ENCODE measurements at places on chromosomes 5 and 9.

GRCh38 chr5:73417303-73418034 lies 31.1 kb downstream of the FOXD1 start:
- no peak for DNase-seq

- DNase-seq, result no peak
Observed at GRCh38 chr9:130332384-130332926, 66.9 kb downstream of the HMCN2 start.

GRCh38 chr5:126969548-126969947 lies 60.8 kb downstream of the MARCHF3 start:
- DNase-seq, result no peak

DNA sequence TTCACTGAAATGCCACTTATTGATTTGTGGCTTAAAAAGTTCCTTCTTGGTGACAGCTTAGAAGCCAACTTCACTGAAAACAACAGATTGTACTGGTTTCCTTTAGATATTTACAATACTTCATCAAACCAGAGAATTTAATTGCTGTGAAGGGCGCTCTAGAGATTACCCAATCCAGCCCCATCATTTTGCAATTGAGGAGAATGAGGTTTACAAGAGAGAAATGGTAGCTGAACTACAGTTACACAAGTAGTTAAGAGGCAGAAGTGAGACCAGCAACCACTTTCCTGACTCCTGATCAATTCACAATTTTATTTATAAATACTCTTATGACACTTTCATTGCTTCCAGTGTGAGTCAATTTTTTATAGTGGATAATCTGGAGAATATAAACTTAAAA lies 103.5 kb upstream of the APC start:
- no peak for DNase-seq

DNA sequence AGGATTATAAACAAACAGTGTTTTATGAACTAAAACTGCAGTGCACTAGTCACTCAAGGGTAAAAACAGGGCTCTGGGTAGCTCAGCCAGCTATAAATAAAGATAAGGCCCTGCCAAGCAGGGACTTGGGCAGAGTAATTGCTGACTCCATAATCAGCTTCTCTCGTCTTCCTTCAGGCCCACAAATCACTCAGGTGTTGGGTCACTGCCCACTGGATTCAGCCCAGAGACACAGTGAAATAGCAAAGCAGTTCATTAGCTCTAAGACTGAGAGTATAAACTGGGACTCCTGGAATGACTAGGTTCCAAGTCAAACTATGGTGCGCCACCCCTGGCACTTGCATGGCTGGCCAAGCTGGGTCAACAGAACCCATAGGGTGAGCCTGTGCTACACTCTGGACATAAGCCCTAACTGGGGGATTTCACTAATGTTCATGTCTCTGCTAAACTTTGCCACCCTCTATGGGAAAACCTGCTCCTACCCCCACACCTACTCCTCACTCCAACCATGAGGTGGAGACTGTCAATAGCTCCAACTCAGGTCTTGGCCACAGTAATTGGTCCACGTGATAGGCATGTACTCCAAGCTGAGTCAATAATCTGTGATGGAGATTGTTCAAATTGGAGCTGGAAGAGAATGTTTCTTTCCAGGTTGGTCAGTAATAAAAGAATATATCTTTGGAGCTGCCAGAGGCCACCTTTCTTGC lies 158.5 kb downstream of the SLIT3 start:
- no peak for DNase-seq

GRCh38 chr5:73705364-73705763 lies 79.4 kb downstream of the ARHGEF28 start:
- no peak for DNase-seq

DNA sequence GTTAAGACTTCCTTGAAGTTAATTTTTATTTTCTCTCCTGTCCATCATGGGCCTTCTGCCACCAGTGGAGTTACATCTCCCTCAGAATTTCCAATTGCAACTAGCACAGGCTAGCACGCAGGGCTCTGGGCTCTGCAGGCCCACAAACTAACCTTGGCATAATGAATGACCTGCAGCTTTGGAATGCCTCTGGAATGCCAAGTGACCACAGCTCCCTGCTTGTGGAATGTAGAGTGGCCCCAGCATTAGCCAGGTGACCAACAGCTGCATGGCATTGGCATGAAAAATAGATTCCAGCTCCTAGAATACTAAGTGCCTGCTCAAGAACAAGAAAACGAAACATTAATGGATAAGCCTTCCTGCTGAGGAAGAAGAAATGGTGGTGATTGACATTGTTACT lies 726.1 kb downstream of the BRINP1 start:
- DNase-seq, result no peak

GRCh38 chr9:107222020-107222522 lies 61.0 kb upstream of the RAD23B start:
- DNase-seq, result no peak

- no peak for DNase-seq
Observed at GRCh38 chr5:177393990-177394389, 6.5 kb downstream of the PFN3 start.

DNA sequence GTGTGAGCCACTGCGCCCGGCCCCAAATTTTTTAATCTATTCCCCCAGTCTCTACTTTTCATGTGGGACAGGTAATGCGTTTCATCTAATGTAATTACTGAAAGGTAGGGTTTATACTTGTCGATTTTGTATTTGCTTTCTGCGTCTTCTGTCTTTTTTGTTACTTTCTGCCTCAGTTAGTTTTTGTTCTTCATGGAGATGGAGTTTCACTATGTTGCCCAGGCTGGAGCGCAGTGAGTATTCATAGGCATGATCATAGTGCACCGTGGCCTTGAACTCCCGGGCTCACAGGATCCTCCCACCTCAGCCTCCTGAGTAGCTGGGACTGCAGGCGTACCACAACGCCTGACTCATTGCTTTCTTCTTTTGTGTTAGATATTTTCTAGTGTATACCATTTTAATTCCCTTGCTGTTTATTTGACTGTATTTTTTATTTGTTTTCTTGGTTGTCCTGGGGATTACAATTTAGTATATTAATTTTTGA lies 23.4 kb downstream of the EHMT1 start:
- DNase-seq, result no peak

- no peak for DNase-seq
Observed at GRCh38 chr9:127555840-127556820, 55.9 kb upstream of the STXBP1 start.
